CD4-positive, alpha-beta memory T cell (primary cell): ENCODE measurements at places on chromosomes 4 and X.

- no peak for DNase-seq
Observed at GRCh38 chrX:131477498-131477897, 66.4 kb upstream of the OR13H1 start.

DNA sequence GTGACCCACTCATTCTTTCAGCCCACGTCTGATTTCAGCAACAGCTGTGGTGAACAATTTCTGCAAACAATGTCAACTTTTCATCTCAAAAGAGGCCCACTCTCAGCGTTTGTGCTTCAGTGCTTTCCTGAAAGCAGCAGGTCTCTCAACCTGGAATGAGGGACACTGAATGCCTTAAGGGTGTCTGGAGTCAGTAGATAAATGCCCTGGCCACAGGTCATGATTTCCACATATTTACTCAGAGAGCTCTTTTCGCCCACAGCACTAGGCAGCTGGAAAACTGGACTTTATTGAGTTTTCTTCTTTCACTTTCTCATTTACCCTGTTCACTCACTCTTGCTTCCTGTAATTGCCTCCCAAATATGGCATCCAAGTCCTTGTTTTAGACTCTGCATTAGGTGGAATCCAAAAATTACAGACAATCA, 52.8 kb downstream of the NPFFR2 start:
- DNase-seq: no peak

- DNase-seq: no peak
Observed at GRCh38 chr4:172680691-172681090, 487.9 kb upstream of the GALNT7 start.

GRCh38 chr4:675036-675882, 917 bp downstream of the MYL5 start:
- no peak for DNase-seq

DNA sequence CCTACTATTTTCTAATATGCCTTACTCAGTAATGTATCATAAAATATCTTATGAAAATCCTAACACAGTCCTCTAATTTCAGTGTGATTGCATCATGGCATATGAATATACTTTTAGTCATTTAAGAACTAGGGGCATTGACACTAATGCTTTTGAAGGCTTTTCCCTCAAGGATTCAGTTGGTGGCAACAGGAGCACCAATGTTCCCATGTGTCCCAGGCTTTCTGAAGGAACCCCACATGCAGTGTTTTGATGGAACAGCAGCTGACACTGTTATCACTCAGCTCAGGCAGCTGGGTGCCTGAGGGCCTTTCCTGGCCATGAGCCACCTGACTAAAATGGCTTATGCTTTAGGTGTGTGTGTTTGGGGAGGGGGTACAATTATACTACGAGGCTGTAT, 348.3 kb downstream of the ARHGAP24 start:
- no peak for DNase-seq

- no peak for DNase-seq
Observed at GRCh38 chr4:113375964-113376666, 326.7 kb downstream of the ANK2 start.

- no peak for DNase-seq
Observed at GRCh38 chrX:15405846-15406245, 21.6 kb upstream of the VEGFD start.
